ENCODE measurements at places on chromosomes 4 and X. TPM values are rescaled to one million over a fixed set of nuclear protein-coding genes. Genes with fewer than 3 reads are reported as not detected.

Gene ERAS
- not detected for polyA plus RNA-seq

DNA sequence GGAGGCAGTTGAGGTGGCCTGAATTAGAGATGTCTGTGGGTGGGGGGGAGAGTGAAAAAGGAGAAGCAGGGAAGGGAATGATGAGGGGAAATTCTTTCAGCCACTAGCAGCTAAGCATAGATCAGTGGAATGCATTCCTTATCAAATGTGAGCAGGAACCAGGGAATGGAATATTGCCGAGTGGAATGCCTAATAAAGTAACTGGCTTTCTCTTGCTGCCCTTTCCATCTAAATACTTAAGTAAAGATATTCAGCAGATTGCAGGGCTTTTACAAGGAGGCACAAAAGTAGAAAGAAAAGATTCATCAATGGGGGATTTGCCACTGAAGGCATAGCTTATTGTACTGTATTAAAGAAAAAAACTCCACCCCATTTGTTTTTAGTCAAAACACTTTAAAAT lies 263.0 kb upstream of the RPS6KA3 start:
- no peak for DNase-seq

Gene DOK7
- 1.1 TPM for polyA plus RNA-seq

Gene SPACA5
- polyA plus RNA-seq: not detected

Gene NDST3
- 1.6 TPM for polyA plus RNA-seq

Gene FAM53A
- polyA plus RNA-seq: 6.8 TPM

Data from hepatocyte (in vitro differentiated cells).